Activated naive CD4-positive, alpha-beta T cell treated with anti-CD3 and anti-CD28 coated beads for 36 hours (primary cell): ENCODE measurements at places on chromosomes 4 and X.

DNA sequence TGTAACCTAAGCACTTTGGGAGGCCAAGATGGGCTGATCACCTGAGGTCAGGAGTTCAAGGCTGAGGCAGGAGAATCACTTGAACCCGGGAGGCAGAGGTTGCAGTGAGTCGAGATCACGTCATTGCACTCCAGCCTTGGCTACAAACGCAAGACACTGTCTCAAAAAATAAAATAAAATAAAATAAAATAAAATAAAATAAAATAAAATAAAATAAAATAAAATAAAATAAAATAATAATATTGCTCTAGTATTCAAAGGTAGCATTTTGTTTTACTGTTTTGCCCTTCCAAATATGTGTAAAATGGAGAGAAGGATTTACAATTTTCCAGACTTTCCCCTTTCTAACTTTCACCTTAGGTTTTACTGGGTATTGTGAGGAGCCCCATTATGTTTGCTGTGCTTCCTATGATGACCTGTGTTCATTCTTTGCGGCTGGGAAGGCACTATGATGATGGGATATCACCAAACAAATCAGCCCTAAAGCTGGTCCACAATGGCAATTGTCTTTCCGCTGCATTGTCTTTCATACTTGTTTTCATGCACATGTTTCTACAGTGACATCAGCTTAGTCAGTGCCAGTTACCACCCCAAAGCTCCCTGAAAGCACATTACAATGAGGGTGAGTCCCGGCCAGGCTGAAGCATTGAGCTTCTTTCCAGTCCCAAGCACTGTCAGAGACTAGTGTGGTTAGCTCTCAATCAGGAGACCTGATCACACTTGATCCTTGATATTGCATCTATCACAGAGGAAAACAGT is 50.8 kb downstream of the DTHD1 start:
- H3K27ac ChIP-seq: peak overlapping the region; percentile 73
- peak; percentile 56 for DNase-seq
- H3K4me1 ChIP-seq: peaks cover 23% of the 10 kb centered on the region
- no peak overlapping the region for H3K4me3 ChIP-seq
- no peaks in the 10 kb centered on the region for H3K27me3 ChIP-seq

- peaks cover 2% of the 10 kb centered on the region for H3K36me3 ChIP-seq
- H3K27ac ChIP-seq: no peak overlapping the region
- H3K4me3 ChIP-seq: no peak overlapping the region
- no peak for DNase-seq
- H3K27me3 ChIP-seq: no peaks in the 10 kb centered on the region
- H3K4me1 ChIP-seq: peaks cover 21% of the 10 kb centered on the region
Measured at GRCh38 chrX:15680401-15680800, 15.8 kb upstream of the CLTRN start.

DNA sequence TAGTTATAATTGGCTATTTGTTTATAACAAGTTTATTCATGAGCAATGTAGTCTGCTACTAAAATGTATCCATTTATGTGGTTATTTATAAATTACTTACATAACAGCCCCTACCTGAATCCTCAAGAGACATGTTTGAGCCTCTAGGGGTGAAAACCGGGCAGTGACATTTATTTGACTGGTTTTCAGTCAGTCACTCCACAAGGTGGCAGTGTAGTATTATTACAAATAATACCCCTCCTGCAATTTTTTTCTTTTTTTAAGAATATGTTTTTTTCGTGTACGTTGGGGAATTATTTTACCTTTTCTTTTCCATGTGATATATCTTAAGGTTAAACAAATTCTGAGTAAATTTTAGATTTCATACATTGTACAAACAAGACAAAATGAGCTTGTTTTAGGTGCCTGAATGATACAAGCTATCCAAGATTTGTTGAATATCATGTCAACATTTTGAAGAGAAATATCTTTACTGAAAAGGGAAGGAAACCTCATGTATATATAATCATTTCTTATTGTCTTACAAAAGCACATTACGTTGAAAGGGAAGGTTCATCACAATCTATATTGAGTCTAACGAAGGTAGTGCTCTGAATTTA is 598.7 kb upstream of the TECRL start:
- H3K27me3 ChIP-seq: no peaks in the 10 kb centered on the region
- no peak overlapping the region for H3K27ac ChIP-seq
- no peaks in the 10 kb centered on the region for H3K4me1 ChIP-seq

DNA sequence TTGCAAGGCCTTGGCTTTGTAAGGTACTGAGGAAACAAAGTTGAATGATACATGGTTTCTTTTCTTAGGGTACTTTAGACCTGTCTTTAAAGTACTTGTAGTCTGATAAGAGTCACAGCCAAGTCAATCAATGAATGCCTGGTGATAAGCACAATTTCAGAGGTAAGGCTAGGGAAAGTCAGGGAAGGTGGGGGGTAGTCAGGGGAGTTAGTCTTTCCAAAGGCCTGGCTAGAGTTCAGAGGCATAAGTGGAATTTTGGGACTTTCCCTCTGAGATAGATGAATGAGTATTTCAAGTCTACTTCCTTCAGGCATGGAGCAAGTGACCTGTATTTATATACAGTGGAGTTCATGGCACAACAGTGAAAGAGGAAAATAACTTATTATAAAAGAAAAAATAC is 78.3 kb downstream of the SLC4A4 start:
- H3K4me1 ChIP-seq: no peaks in the 10 kb centered on the region
- no peak overlapping the region for H3K27ac ChIP-seq
